ENCODE measurements at places on chromosomes 5 and 9. TPM values are rescaled to one million over a fixed set of nuclear protein-coding genes. Genes with fewer than 3 reads are reported as not detected.

The AGGF1 gene
- 18.2 TPM for total RNA-seq

The AFAP1L1 gene
- 8.3 TPM for total RNA-seq

GRCh38 chr9:97900738-97901565, 21.3 kb downstream of the TRMO start:
- DNase-seq, result peak; percentile 13
- H3K4me1 ChIP-seq, result peaks cover 7% of the 10 kb centered on the region
- H3K27ac ChIP-seq, result no peak overlapping the region
- no peak overlapping the region for H3K4me3 ChIP-seq
- H3K36me3 ChIP-seq, result no peaks in the 10 kb centered on the region

DNA sequence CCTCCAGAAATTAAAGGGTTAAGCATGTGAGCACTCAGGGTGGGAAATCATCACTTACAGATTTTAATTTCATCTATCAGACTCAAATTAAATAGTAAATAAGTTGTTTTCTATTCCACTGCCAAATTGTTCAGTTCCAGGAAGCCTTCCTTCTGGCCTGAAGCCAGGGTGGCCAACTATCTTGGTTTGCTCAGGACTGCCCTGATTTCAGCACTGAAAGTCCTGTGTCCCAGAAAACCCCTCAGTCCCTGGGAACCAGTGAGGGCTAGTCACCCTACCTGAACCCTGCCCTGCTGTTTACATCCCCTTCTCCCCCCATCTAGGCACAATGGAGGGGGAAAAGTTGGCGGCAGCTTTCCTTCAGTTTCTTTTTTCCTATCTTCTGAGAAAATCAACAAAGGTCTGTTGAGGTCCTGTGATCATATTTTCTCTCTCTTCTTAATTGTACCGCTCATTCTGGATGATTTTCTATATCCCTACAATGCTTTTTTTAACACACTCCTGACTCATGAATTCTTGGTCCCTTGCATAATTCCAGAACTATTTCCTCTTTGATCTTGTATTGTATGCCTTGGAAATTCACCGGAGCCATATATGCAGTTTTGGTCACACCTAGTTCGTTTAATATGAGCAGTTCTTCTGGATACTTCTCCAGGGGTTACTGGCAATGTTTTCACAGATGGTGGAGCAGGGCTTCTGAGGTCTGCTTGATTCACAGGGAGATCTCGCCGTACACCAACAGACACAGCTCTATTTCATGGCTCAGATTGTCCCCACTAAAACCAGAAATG, 103.8 kb downstream of the MAP1B start:
- peaks cover 38% of the 10 kb centered on the region for H3K4me1 ChIP-seq
- peaks cover 7% of the 10 kb centered on the region for H3K36me3 ChIP-seq
- no peaks in the 10 kb centered on the region for H3K27me3 ChIP-seq
- H3K27ac ChIP-seq, result peak overlapping the region; percentile 96
- peak overlapping the region; percentile 23 for H3K4me3 ChIP-seq

DNA sequence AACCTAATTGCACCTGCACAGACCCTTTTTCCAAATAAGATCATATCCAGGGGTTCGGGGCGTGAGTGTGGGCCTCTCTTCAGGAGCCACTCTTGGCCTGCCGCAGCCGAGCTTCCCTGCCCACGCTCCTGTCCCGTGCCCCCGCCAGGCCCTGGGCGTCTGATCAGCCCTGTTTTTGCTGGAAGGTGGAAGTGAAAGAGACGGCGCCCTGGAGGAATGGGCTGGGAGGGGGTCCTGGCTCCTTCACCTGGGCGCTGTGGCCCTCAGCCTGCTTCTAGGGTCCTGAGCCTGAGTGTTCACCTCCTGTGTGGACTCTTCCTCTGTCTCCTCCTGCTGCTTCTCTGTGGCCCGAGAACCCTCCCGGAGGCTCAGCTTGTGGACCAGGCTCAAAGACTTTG, 11.2 kb upstream of the COL5A1 start:
- DNase-seq, result no peak
- H3K4me3 ChIP-seq, result no peak overlapping the region
- no peak overlapping the region for H3K27ac ChIP-seq
- no peaks in the 10 kb centered on the region for H3K27me3 ChIP-seq
- H3K36me3 ChIP-seq, result no peaks in the 10 kb centered on the region

GRCh38 chr9:105932276-105932675, 237.9 kb downstream of the TMEM38B start:
- H3K4me1 ChIP-seq, result no peaks in the 10 kb centered on the region
- H3K36me3 ChIP-seq, result no peaks in the 10 kb centered on the region
- no peak overlapping the region for H3K4me3 ChIP-seq
- no peak for DNase-seq
- no peaks in the 10 kb centered on the region for H3K27me3 ChIP-seq

DNA sequence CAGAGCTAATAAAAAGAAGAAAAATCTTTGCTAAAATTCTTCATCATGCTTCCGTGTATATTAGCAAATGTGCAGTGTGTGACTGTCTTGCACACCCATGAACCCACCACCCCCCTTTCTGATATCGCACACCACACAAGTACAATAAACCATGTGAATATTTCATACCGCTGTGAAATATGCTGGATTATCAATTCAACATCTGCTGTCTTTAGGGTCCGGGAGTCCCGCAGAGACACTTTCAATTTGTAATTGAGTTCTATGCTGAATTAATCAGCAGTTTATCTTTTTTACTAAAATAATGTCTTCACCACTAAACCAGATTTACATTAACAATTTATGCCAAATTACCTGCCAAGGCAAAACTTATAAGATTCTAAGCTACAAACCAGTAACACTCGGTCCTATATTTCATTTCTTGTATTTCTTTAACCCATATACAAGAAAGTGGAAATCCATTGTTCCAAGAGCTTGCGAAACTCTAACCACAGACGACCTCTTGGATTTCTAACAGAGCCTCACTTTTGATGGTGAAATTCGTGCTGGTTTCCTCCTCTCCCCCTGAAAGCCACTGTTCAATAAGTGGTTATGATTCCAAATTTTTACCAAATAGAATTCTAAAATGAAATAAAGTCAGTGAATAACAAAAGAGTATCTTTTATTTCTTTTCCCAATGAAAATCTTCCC, 44.2 kb downstream of the PSMB7 start:
- peaks cover 2% of the 10 kb centered on the region for H3K36me3 ChIP-seq
- H3K27me3 ChIP-seq, result no peaks in the 10 kb centered on the region
- DNase-seq, result peak; percentile 52
- H3K4me1 ChIP-seq, result peaks cover 18% of the 10 kb centered on the region

DNA sequence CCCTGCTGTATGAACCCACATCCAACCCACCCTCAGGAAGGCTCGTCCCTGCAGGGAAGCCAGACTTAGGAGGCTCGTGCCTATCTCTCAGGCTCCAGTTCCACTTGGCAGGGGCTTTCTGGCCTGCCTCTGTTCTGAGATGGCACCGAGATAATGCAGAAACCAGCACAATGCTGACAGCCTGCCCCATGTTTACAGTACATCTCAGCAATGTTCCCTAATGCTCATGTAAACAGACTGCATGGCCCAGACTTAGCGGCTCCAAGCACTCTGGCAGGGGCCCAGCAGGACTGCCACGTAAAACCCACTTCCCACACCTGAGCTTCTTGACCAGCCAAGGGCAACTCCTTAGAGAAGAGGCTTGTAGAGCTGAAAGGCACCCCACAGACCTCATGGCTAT, 499.5 kb upstream of the BRINP1 start:
- H3K36me3 ChIP-seq, result no peaks in the 10 kb centered on the region
- H3K4me1 ChIP-seq, result no peaks in the 10 kb centered on the region
- no peak for DNase-seq
- no peak overlapping the region for H3K4me3 ChIP-seq

DNA sequence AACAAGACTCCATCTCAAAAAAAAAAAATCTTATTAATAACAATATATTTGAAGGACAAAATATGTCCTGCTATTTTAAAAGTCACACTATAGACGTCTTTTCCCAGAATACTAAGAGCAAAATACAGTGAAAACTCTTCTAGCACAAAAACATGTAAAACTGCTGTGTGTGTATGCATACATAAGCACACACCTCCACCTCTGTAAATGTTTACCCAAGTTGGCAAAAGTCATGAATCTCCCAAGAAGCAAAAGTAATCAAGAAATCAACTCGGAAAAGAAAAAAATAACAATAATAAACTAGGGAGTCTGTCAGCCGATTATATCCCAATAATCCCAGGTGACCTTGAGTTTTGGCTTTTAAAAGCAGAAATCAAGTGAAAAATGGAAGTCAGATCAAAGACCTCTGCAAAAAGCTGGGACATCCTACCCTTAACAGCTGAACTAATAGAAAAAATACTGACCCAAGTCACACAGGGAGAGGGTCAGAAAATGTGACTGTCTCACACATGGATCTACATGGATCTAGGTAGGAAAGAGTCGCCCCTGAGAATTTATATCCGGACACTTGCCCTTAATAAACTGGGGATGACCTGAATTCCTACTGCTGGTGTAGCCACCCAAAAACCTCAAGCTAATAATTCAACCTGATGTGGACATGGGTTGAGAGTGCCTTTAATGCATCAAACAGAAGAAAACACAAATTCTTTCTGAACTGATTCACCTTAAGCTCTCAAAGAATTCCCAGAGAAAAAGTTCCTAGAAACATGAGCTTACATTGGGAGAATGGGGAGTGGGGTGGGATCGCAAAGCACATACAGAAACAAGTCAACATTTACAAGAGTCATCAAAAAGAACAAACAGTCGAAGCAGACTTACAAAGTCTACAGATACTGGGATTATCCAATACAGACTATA, 29.9 kb downstream of the LPAR1 start:
- H3K4me3 ChIP-seq, result no peak overlapping the region
- H3K27ac ChIP-seq, result no peak overlapping the region
- no peaks in the 10 kb centered on the region for H3K36me3 ChIP-seq
- no peaks in the 10 kb centered on the region for H3K4me1 ChIP-seq

GRCh38 chr5:141605523-141606277, 13.1 kb downstream of the DIAPH1 start:
- no peak overlapping the region for H3K4me3 ChIP-seq
- H3K36me3 ChIP-seq, result no peaks in the 10 kb centered on the region
- no peak for DNase-seq
- no peak overlapping the region for H3K27ac ChIP-seq
- peaks cover 10% of the 10 kb centered on the region for H3K4me1 ChIP-seq

- no peak overlapping the region for H3K27ac ChIP-seq
- H3K4me1 ChIP-seq, result no peaks in the 10 kb centered on the region
Observed at GRCh38 chr9:99398241-99398640, 176.2 kb downstream of the SEC61B start.

DNA sequence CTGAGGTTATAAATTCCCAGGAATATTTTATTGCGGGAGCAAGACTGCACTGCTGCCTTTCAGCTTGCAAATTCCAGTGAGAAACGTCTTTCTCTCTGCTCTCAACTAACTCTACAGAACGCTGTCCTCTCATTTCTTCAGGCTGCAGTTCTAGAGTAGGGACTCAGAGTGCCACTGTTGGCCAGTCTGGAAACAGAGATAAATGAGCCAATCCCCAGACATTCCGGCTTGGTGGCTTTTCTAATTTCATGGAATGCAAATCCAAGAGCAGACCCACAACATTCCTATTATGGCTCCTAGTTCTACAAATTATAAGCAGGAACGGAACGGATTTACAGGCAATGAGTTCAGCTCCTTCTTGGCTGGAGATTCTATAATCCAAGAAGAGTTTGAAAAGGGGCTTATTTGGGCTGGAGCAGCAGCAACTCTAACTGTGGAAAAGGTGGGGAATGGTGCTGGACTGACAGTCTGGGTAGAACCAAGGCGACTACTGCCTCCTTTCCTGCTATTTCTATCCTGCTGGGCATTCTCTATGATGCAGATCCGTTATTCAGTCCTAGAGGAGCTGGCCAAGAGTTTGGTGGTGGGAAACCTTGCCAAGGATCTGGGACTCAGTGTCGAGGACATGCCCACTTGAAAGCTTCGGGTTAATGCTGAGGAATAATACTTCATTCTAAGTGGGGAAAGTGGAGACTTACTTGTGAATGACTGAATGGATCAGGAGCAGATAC, 9.3 kb downstream of the PCDHGA12 start:
- DNase-seq, result peak; percentile 38
- no peaks in the 10 kb centered on the region for H3K36me3 ChIP-seq
- no peaks in the 10 kb centered on the region for H3K27me3 ChIP-seq
- H3K27ac ChIP-seq, result no peak overlapping the region

- H3K27me3 ChIP-seq, result no peaks in the 10 kb centered on the region
- DNase-seq, result no peak
- no peak overlapping the region for H3K4me3 ChIP-seq
- no peak overlapping the region for H3K27ac ChIP-seq
- no peaks in the 10 kb centered on the region for H3K36me3 ChIP-seq
- no peaks in the 10 kb centered on the region for H3K4me1 ChIP-seq
Observed at GRCh38 chr5:21173036-21173435, 1185.0 kb upstream of the CDH18 start.

DNA sequence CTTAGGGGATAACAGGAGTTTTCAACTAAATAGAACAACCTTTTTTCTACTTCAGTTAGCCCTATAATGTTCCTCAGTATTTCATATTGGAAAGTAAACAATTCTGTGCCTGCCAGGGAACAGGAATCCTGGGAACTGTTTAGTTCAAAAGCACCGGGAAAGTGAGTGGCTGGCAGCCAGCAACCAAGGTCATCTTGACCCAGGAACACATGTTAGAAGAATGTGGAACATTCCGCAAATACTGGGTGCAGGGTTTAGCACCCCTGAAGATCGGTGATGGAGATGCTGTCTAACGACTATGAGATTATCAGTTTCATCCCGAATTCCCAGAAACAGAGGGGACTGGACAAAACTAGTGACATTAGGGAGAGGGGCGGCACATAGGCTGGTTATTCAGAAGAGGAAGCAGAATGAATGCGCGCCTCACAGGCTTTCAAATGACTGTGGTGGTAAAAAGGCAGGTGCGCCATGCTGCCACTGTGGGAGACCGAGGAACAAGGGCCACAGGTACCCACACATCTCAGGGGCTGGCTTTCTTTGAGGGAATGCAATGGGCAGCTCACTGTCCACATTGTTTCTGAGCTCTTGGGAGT, 51.2 kb downstream of the IPPK start:
- no peak overlapping the region for H3K27ac ChIP-seq
- H3K27me3 ChIP-seq, result no peaks in the 10 kb centered on the region
- H3K4me1 ChIP-seq, result no peaks in the 10 kb centered on the region
- peaks cover 28% of the 10 kb centered on the region for H3K36me3 ChIP-seq
- DNase-seq, result no peak

- no peaks in the 10 kb centered on the region for H3K36me3 ChIP-seq
- no peaks in the 10 kb centered on the region for H3K4me1 ChIP-seq
- no peak for DNase-seq
Observed at GRCh38 chr9:109549386-109549785, 51.3 kb upstream of the PTPN3 start.

- H3K4me3 ChIP-seq, result no peak overlapping the region
- peaks cover 18% of the 10 kb centered on the region for H3K4me1 ChIP-seq
- no peaks in the 10 kb centered on the region for H3K36me3 ChIP-seq
Observed at GRCh38 chr5:17315710-17316221, 98.3 kb downstream of the BASP1 start.

DNA sequence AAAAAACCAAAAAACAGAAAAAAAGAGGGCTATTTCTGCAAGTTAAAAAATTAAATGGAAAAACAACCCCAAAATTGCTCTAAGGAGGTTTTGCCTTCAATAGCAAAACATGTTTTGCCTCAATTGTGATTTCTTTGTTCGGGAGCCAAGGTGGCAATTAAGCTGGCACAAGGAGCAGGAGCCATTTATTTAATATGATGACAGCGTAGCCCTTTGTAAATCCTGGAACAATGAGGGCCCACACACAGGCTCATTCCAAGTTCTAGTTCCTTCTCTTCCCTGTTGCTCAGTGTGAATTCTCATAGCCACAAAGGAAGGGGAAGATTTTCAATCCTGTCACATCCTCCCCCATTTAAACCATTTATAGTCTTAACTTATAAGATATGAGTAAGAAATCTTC, 353.2 kb downstream of the PDE4D start:
- H3K27me3 ChIP-seq, result no peaks in the 10 kb centered on the region
- H3K4me3 ChIP-seq, result no peak overlapping the region
- H3K36me3 ChIP-seq, result no peaks in the 10 kb centered on the region
- DNase-seq, result no peak
